Stimulated activated CD4-positive, alpha-beta T cell treated with anti-CD3 and anti-CD28 coated beads, TNF-alpha, amount 100 ng/mL, for 1 hour (primary cell): ENCODE measurements at places on chromosomes 16 and 17.

DNA sequence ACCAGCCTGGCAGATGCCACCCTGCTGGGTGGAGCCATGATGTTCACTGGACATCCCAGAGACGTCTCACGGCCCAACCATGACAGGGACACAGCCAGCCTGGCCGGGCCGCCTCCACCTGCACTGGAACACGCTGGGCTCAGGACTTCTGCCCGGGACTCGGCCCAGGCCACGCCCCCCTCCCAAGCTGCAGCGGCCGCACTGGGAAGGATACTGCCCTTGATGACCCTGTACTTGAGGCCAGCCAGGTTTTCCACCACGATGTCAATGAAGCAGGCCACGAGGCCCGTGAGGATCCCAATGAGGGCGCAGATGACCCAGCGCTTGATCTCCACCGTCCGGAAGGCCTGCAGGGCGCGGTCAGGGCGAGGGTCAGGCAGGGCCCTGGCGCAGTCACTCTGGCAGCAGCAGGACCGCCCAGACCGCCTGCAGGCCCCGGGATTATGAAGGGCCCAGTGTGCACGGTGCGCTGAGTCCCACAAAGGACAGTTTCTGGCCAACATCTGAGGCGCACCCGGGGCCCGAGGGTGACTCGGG lies 14.2 kb downstream of the CLCN7 start:
- no peak for DNase-seq

DNA sequence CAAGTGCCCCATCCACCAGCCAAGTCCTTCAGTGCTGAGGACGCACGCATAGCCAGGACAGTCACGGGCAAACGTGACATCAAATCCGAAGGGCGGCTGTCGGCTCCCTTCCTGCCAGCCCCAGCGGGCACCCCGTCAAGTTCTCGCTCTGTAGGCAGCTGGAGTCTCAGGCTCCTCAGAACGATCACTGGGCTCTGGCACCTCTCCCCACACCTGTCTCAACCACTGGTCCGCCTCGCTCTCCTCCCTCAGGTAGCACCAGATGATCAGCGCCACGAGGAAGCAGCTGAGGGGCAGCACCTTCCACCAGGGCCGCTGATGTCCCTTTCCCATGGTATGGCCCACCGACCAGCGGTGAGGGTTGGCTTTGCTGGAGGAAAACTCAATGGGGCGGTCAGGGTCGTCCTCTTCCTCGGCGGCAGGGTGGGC lies 422 bp downstream of the UQCC4 start:
- DNase-seq = no peak

GRCh38 chr16:60064026-60064425 lies 1329.9 kb upstream of the GOT2 start:
- DNase-seq = no peak

DNA sequence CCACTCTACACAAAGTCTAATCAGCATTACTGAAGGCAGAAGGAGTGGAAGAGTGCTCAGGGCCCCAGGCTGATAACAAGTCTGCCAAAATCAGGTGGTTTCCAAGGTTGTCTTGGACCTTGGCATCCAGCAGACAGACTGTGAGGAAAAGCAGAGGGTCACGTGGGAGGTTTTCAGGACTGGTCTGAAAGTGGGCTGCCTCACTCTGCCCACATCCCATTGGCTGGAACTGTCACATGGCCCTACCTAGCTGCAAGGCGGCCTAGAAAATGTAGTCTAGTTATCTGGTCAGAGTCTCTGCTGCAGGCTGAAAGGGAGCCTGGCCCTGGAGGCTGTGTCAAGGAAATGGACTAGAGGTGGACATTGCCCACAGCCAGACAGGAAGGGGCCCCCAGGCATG lies 310.7 kb upstream of the ASIC2 start:
- no peak for DNase-seq

- DNase-seq = no peak
These were observed 152.0 kb downstream of the KCNJ12 start for GRCh38 chr17:21528031-21528695.

DNA sequence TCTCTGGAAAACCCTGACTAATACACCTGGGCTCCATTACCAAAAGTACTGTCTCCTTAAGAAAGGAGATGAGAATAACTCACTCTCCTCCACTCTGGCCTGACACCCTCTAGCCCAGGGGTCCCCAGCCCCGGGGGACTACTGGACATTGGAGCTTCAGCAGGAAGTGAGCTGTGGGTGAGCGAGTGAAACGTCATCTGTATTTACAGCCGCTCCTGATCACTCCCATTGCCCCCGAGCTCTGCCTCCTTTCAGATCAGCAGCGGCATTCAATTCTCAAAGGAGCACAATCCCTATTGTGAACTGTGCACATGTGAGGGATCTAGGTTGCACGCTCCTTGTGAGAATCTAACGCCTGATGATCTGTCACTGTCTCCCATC lies 126.3 kb upstream of the TNRC6C start:
- DNase-seq = no peak
